NCI-H2171 treated with DMSO at 0.1 percent for 48 hours (cell line): ENCODE measurements at places on chromosomes 11 and 22.

DNA sequence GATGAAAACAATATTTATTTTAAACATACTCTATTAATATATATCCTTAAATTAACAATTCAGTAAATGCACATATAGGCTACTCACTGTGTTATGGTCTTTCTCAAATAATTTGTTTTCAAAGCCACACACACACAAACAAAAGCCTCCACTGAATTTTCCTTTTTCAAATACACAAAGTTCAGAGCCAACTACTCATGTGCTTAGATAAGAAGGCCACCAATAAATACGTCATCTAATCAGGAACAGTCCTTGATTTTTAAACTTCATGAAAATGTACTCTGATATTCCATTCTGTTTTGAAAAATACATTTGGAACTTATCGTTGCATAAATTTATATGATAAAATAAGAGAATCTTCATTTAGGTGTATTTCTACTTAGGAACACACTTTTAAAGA, 26.0 kb downstream of the KBTBD3 start:
- DNase-seq, result no peak

DNA sequence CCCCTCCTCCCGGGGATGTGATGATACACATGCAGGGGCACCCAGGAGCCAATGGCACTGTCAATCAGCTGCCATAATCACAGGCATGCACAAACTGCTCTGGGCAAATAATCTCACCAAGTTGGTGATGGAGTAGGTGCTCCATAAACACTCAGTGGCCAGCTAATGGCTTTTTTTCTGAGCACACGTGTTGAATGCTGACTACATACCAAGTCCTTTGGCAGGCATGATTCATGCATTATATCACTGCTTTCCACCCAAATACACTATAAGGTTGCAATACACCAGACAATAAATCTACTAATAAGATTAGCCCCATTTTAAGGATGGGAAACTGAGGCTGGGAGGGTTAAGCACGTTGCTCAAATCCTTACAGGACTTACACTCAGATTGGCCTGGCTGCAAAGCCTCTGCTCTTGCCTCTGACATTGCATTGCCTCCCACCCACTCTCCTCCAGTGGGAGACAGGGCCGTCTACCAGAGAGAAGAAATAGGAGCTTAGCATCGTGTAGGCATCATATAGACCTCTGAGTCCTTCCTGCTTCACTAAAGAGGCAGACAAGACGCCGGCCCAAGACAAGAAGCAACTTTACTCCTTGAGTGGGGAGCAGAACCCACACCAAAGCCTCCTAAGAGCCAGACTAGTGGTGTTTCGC, 32.7 kb upstream of the ACCSL start:
- no peak for DNase-seq

DNA sequence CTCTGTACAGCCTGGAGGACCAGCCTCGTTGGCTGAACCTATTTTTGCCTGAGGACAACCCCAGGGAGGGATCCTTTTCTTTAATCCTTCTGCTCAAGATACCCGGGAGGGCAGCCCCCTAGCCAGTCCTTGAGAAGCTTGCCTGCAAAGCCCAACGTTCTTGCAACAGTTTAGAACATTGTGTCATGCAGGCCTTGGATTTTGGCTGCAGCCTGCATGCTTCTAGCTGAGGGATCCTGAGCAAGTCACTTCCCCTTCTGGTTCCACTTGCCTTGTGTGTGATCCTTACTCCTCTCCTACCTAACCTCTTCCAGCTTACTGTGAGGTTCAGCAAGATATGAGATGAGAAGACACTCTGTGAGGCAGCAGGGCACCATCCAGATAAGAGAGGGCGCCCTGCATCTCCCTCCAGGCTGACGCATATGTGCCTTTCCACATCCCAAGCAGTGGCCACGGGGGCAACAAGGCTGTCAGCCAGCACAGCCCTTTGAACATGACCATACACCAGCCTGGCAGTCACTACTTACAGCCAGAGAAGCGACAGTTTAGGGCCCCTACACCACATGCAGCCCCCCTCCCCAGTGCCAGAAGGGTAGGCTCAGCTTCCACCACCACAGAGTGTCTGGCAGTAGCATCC, 76.1 kb downstream of the C11orf58 start:
- DNase-seq, result no peak

GRCh38 chr11:93630037-93630436, 31.4 kb upstream of the CEP295 start:
- DNase-seq, result no peak

DNA sequence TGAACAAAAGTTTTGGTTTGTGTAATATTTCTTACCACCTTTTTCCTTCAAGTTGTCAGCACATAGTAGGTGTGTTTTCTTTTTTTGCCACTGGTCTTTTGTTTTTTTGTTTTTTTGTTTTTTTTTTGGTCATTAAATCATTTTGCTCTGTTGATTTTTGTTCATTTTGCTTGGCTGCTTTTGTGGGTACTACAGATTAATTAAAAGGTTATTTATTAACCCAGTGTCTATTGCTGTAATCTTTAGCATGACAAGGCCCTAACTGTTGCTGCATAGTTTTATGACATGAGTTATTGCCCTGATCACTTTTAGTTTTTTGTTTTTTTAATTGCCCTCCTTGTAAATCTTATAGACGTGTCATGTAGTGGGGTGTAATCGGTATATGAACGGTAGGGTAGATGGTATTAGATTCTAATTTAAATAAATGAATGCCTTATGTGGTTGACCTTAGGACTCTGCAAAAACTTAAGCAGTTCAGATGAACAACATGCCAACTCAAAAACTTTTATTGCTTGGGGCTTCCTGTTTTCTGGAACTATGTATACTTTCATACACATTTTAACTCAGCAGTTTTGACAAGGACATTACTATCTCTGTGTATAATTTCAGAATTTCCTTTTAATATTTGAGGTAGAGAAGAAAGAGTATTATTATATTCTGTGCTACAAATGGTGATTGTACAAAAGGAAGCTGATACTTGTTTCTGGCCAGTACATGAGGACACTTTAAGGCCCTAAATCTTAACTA, 7.9 kb downstream of the EWSR1 start:
- DNase-seq, result no peak

DNA sequence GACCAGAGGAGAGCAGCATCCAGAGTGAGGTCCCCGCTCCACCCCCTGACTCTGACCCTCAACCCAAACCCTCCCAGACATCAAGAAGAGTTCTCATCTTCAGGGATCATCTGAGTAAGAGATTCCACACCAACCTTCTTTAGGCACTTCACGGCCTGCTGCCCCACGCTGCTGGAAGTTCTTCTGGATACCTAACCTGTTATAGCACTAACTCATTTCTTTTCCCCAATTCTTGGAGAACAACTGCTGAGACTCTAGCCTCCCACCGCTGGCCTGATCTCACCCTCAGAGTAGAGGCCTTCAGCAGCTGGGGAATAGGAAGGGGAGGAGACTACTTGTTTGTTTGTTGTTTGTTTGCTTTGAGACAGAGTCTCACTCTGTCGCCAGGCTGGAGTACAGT, 7.3 kb downstream of the TMPRSS13 start:
- no peak for DNase-seq

DNA sequence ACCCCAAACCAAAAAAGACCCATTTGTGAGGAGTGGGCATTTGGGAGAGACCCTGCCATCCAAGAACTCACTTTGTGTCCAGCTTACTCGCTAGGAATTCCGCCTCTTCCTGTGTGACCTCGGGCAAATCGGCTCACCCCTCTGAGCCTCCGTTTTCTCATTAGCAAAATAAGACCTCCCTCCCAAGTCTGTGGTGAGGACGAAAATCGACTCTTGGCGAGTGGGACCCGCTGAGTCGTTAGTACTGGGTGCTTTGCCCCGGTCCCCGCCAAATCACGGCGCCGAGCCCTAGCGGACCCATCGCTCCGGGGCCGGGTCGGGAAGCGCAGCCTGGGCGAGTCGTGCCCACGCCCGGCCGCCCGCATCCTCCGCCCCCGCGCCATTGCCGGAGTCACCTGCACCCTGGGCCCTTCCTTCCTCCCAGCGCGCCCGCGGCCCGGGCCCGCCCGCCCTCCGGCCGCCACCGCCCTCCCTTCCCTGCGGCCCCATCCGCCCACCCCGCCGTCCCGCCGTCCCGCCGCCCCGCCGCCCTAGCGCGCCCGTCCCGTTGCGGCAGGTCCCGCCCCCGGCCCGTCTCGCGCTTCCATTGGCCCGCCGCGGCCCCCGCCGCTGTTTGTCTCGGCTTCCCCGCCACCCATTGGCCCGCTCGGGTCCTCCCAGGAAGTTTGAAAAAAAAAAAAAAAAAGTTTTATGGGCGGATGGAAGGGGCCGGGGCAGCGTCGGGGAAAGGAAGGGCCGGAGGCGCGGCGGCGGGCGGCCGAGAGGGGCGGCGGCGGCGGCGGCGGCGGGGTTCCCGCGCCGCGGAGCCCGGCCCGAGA, 48.9 kb downstream of the TRIOBP start:
- DNase-seq, result peak; percentile 81
